ENCODE measurements at places on chromosomes 12 and 14. TPM values are rescaled to one million over a fixed set of nuclear protein-coding genes. Genes with fewer than 3 reads are reported as not detected.

Gene ZNF268
- 6.0 TPM for polyA plus RNA-seq

GRCh38 chr12:32448586-32448985 lies 49.2 kb downstream of the FGD4 start:
- DNase-seq = no peak

DNA sequence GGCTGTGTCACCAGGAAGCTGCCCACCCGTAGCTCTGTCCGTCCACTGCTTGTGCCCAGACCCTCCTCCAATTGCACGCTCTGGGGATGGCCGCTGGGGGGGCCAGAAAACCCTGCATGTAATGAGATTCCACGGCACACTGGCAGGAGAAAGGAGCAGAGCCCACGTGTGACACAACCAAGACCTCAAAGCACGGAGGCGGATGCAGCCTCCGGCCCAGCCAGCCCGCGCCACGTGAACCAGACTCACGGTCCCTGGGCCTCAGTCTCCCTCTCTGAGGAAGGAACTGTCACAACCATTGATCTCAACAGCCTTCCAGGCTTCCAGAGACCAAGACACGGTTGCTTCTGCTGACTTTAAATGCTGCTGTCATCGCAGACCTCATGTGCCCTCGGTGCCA lies 14.4 kb downstream of the ANHX start:
- DNase-seq = no peak

DNA sequence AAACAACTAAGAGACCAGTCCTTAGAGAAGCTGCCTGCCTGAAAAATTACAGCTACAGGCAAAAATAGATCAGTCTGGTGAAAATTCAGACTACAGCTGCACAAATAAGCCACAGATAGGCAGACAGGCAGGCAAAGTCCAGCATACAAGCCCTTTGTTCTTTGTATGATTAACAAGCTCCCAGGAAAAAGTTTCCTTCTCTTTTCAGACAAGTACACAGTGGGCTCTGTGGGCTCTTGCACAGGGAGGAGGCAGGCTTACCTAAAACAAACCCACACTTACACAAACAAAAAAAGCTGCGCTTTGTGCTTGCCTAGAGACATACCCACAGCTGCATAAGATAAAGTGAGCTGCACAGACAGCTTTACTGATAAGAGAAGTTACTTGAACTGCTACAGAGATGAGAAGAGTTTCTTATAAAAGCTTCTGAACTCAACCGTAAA lies 7.7 kb downstream of the OR6C68 start:
- no peak for DNase-seq

GRCh38 chr12:14026537-14026936 lies 45.1 kb upstream of the GRIN2B start:
- DNase-seq = no peak

GRCh38 chr12:18108611-18109010 lies 18.6 kb upstream of the RERGL start:
- DNase-seq = no peak

DNA sequence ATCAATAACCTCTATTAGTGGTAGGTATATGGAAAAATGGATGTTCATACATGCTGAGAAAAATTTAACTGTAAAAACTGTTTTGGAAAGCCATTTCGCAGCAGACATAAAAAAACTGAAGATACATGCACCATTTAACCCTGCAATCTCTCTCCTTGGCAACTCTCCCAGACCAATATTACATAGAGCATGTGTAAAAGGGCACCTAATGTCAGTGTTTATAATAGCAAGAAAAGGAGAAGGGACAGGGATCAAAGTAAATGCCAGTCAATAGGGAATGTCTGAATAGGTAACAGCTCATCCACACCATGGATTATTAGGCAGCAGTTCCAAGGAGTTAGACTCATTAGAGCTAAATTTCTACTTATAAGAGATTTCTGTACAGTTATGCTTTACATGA lies 77.2 kb downstream of the BTG1 start:
- DNase-seq = no peak

DNA sequence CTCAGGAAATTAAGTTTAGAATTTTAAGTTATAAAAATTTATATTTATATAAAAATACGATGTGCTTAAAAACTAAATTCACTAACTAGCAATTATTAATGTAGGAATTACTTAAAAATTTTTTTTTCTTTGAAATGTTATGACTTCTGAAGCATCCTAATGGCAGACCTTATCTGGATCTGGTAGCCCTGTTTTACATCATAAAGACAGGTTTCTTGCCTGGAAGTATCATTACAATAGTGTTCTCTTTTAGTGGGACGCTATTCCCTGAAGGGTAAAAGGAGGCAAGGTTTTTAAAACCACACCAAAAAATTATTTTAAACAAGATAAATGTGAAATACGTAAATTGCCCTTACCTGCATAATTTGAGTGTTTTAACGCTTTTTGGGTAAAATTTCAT lies 2.1 kb downstream of the WDR20 start:
- DNase-seq = no peak

Gene CARMIL3
- not detected for polyA plus RNA-seq

- DNase-seq = no peak
Observed at GRCh38 chr12:75683220-75683619, 171.8 kb upstream of the KRR1 start.

DNA sequence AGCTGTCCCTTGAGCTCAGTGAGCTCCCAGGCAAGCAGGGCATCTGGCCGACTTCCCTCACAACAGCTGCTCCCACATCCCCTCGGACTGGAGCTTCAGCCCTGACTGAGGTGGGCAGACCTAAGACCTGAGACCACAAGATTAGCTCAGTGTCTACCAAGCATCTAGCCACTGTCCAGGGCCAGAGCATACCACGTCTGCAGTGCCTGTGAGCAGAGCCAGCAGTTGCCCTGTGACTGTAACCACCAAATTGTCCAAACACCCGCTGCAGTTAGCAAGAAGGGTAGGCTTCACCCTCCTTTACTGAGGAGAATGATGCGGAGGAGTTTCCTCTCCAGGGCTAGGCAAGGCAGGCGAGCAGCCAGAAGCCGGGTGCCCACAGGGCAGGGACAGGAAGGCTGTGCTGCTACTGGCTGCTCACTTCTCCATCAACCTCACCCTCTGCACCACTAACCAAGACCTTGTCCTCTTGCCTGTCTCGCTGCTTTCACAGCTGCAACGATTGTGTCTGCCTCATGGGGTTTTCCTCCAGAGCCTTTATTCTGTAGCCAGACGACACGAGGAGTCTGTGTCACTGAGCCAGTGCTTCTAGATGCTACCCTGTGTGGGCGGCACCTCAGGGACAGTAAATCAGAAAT lies 53.9 kb downstream of the ANAPC7 start:
- peak; percentile 18 for DNase-seq

- no peak for DNase-seq
Observed at GRCh38 chr14:32738206-32738871, 200.3 kb upstream of the NPAS3 start.

DNA sequence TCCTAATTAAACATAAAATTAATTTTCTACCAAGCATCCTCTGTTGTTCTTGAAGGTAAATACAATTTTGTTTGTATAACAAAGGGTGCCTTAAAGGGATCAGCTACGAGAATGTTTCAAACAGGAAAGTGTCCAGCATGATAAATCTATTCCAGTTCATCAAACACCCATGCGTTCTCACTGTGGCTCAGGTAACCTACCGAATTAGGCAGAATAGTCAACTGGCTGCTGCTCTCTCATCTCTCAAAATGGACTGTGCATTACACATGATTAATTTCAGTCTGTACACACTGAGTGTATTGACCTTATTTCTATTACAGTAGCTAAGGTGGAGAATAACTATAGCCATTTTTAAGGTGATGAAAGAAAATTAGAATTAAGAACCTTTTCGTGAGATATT lies 127.5 kb upstream of the RMST start:
- no peak for DNase-seq

- no peak for DNase-seq
Observed at GRCh38 chr14:37972941-37973887, 234.5 kb upstream of the SSTR1 start.

- DNase-seq = no peak
Observed at GRCh38 chr12:68271346-68271745, 17.9 kb upstream of the IL22 start.

DNA sequence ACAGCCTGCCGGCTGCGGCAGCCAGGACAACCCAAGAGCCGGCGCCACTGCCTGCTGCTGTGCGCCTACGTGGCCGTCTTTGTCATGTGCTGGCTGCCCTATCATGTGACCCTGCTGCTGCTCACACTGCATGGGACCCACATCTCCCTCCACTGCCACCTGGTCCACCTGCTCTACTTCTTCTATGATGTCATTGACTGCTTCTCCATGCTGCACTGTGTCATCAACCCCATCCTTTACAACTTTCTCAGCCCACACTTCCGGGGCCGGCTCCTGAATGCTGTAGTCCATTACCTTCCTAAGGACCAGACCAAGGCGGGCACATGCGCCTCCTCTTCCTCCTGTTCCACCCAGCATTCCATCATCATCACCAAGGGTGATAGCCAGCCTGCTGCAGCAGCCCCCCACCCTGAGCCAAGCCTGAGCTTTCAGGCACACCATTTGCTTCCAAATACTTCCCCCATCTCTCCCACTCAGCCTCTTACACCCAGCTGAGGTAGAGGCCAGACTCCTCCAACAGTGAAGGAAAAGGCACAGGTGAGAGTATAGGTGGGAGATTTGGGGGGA lies 10.3 kb downstream of the ZBTB39 start:
- no peak for DNase-seq

DNA sequence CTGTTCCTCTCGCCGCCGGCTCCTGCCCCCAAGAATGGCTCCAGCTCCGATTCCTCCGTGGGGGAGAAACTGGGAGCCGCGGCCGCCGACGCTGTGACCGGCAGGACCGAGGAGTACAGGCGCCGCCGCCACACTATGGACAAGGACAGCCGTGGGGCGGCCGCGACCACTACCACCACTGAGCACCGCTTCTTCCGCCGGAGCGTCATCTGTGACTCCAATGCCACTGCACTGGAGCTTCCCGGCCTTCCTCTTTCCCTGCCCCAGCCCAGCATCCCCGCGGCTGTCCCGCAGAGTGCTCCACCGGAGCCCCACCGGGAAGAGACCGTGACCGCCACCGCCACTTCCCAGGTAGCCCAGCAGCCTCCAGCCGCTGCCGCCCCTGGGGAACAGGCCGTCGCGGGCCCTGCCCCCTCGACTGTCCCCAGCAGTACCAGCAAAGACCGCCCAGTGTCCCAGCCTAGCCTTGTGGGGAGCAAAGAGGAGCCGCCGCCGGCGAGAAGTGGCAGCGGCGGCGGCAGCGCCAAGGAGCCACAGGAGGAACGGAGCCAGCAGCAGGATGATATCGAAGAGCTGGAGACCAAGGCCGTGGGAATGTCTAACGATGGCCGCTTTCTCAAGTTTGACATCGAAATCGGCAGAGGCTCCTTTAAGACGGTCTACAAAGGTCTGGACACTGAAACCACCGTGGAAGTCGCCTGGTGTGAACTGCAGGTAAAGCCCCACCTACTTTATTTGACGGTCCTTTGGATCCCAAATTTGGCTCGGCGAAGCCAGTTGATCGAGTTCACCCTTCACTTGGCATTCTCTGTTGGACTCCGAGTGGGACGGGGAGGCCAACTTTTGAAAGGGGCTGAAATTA lies 1.5 kb downstream of the WNK1 start:
- DNase-seq = peak; percentile 51

DNA sequence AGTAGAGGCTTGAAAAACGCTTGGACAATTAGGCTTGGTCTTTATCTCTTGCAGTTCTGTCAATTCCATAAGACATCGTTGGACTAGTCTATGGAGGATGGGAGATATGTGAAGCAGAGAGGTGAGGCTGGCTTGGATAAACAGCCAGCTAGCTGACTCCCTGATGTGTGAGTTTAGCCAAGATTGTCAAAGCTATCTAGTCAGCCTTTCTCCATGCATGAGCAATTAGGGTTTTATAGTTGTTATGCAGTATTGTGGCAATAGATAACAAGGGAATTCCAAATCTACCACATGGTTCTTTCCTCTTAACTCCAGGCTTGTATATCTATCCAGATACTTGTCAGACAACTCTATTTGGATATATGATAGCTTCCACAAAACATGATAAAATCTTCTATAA lies 153.6 kb upstream of the NRXN3 start:
- DNase-seq = no peak

Gene VSX2
- not detected for polyA plus RNA-seq

DNA sequence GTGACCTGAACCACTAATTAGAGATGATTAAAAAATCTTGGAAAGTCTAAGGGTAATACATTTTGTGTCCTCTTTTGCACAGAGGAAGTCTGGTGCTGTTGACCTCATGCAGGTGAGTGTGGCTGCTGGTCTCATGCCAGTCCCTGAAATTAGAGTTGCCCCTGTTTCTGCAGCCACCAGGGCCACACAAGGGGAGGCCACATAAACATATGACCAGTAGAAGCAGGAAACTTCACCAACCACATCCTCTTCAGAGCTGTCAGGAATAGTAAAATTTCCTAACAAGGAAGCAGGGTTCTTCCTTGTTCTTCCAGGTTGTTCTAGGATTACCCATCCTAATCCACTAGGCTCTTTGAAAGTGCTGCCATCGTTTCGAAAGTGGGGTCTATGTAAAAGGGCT lies 28.3 kb downstream of the PSMA6 start:
- DNase-seq = no peak

DNA sequence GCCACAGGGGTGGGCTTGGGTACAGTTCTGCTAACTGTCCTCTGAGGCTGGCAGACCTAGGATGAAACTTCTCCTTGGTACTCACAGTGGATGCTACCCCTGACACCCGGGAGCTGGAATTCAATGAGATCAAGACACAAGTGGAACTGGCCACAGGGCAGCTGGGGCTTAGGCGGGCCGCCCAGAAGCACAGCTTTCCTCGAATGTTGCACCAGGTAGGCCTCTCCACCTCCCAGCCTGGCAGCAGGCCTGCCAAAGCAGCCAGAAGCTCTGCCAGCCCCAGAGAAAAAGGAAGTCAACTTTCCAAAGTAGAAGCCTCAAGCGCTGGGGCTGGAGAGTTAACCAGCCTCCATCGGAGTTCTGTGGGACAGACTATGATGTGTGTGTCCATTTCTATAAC lies 2.4 kb upstream of the NRL start:
- DNase-seq = no peak
